ENCODE measurements at places on chromosomes 11 and 22.
A peak's percentile ranks its signal among the peaks of the same experiment; 100 is the strongest.

DNA sequence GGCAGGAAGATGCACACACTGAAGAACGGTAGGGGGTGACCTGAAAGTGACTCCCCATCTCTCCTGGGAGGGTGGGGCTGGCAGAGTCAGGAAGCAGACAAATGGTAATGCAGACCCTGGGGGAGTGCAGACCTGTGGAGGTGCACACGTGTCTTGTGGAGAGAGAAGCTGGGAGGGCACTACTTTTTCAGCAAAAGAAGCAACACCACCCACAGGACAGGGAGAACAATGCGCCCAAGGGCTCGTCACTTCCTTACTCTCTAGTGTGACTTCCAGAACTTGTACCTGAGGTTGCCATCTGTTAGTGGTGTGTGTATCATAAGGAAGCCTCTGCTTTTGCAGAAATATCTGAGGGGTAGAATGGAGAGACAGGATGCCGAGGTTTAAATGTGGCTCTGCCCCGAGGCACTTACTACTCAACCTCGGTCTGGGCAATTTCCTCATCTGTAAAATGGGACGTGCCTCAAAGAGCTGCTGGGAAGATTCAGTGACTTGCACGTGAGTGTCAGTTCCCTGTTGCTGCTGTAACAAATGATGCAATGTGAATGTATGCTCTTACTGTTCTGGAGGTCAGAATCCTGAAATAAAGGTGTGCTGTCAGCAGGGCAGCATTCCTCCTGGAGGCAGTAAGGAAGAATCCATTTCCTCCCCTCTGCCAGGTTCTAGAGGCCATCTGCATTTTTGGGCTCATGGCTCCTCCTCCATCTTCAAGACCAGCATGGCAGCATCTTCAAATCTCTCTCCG lies 323.4 kb downstream of the SHANK2 start:
- DNase-seq = no peak

DNA sequence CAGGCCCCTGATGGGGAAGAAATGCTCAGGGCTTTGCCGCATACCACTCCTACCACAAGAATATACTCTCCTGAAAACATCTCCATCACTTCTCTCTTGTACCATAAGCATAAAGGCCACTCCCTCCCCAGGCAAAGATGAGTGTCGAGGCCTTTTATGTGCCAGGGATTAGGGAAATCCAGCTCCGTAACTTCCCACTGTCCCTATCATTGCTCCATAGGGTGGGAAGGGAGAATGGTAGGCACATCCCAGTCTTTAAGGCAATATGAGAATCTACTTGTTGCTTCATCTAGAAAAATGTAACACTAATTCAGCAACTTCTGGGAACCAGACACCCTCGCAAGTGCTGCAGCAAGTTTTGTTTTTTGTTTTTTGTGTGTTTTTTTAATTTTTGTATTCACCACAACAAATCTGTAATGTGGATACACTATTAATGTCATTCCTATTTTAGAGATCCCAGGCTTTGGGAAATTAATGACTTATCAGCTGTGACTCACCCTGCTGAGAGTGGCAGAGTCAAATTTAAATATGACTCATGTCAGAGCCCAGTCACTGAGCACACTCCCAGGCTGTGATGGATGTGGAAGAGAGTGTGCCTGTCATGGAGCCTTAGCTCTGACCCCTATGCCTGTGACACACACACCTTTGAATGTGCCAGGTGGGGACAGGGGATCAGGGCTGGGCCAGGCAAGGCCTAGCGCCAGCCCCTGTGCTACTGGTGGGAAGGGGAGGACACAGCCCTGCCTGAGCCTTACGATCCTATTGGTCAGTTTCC lies 23.4 kb downstream of the PANX1 start:
- peak; percentile 82 for DNase-seq

DNA sequence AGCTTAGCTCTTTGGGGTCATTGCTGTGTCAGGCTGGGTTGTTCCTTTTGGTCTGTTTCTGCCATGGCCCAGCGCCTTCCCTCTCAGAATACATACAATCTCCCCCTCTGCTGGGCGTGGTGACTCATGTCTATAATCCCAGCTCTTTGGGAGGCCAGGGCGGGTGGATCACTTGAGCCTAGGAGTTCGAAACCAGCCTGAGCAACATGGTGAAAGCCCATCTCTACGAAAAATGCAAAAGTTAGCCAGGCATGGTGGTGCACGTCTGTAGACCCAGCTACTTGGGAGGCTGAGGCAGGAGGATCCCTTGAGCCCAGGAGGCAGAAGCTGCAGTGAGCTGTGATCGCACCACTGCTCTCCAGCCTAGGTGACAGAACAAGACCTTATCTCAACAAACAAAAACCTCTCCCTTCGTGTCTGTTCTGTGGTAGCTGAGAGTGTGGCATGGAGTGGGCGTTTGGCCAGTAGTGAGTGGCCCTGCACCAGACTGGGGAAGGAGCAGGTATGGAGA lies 46.7 kb upstream of the RAB1B start:
- DNase-seq = peak; percentile 22

DNA sequence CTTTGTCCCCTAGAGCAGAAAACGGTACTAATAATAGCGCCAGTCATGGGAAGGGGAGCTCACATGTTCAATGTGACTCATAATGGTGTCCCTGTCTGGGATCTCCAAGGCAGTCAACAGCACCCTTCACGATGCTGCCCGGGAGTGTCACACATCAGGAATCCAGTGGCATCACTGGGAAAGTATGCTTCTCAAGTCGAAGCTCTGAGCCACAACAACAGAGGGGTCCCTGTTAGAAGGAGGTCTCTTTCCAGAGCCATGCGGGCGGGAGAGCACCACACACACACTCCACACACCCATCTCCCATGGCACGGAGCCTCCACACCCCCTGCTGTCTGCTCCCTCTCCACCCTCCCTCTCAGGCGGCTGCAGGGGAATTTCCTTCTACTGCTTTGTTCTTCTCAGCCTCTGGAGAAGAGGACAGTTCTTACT lies 119.7 kb downstream of the ETS1 start:
- DNase-seq = peak; percentile 100

GRCh38 chr11:44571871-44572270 lies 6.4 kb downstream of the CD82 start:
- no peak for DNase-seq

DNA sequence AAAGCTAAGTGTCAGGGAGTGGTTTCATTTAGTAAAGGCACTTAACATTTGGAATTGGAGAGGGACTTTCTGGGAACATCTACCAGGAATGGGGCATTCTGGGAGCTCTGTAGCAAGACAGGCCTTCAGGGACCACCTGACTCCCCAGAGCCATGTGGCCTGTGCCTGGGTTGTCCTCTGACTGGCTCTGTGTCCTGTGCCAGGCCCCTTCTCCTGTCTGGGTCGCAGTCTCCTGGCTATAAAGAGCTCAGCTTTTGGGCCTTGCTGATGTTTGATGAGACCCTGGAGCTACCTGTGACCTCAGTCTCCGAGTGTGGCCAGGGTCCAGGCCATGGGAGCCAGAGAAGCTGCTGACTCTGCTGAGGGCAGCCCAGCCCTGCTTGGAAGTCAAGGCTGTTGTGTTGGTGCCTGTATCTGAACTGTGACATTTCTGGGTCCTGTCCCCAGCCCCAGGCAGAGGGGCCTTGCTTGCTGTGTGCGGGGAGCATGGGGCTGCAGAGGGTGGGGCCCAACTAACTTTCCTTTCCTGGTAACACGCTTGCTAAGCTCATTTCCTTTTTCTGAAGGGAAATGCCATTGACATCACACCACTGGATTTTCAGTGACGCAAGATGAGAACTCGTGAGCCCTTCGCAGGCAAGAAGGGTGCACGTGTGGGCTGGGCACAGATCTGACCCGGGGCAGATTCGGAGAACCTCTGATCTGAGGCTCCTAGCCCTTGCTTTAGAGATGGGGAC lies 41.3 kb downstream of the LRRC32 start:
- peak; percentile 59 for DNase-seq

- no peak for DNase-seq
Observed at GRCh38 chr11:115653076-115653475, 148.9 kb upstream of the CADM1 start.

- peak; percentile 9 for DNase-seq
Observed at GRCh38 chr22:28949788-28950187, 66.4 kb downstream of the ZNRF3 start.

DNA sequence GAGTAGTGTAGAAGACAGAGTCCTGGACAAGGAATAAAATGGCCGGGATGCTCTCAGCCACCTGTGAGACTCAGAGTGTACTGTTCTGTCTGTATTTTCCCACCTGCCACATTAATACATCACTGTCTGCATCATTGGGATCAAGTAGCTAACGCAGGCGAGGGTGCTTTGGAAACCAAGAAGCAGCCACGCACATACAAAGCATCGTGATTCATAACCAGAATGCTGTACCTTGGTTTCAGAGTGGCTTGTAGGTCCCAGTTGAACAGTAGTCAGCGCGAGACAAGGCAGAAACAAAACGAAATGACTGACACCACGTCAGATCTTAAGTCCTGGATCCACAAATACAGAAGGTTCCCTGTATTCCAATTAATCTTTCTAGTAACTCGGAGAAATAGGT lies 198.3 kb downstream of the GRIK4 start:
- no peak for DNase-seq

DNA sequence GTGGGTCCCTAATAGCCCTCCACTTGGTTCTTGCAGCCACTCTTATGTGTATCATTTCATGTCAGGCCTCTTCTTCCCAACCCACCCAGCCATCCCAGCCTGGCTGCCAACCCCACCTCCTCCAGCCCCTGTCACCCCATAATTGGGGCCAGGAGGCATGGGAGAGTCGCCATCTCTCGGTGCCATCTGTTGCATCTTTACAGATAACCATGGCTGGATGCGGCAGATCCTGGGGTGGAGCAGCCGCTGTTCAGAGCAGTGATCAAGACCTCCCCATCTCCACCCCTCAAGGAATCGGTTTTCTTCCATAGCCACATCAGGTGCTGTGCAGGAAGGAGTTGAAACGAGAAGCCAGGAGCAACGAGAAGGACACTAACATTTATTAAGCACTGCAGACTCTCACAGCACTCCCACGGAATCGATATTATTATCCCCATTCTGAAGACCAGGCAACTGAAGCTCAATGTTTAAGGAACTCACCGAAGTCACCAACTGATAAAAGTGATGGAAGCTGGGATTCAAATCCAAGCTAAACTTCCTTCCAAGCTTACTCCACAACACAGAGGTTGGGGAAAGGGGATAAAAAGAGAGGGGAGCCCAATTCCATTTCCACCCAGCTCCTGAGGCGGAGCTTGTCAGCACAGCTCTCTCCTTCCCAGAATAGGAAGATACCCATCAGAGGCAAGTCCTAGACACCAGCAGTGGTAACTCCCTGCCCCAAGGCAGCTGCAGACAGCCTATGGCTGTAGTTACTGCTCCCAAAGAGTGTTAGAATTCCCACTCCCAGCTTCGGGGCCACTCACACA lies 2.7 kb downstream of the SLC43A1 start:
- no peak for DNase-seq

- DNase-seq = no peak
Observed at GRCh38 chr11:121253951-121254350, 38.6 kb upstream of the SC5D start.

DNA sequence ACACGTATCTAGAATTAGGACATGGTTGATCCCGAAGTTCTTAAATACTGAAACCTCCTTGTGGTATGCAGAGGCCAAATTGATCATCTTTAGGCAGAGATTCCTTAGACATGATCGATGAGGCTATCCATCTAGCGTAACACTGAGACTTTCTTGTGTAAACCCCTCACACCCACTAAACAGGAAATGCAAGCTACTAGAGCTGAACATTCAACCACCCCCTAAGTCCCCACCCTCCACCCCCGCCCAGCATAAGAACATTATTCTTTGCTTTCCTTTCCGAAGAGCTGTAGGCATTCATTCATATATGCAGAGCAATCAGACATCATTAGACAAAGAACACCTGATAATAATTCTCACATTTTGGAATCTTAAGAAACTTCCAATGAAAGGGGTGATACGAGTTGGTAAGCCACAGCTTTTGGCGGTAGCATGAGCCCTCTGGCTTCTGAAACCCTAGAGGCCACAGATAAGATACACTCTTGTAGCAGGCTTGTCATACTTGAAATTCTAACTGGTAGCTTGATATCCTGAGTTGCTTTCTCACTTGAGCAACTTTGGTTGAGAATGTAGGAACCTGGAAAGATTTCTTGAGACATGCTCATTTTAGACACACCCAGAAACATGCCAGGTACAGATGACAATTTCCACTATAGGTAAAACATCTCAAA lies 42.2 kb downstream of the FLI1 start:
- DNase-seq = no peak

DNA sequence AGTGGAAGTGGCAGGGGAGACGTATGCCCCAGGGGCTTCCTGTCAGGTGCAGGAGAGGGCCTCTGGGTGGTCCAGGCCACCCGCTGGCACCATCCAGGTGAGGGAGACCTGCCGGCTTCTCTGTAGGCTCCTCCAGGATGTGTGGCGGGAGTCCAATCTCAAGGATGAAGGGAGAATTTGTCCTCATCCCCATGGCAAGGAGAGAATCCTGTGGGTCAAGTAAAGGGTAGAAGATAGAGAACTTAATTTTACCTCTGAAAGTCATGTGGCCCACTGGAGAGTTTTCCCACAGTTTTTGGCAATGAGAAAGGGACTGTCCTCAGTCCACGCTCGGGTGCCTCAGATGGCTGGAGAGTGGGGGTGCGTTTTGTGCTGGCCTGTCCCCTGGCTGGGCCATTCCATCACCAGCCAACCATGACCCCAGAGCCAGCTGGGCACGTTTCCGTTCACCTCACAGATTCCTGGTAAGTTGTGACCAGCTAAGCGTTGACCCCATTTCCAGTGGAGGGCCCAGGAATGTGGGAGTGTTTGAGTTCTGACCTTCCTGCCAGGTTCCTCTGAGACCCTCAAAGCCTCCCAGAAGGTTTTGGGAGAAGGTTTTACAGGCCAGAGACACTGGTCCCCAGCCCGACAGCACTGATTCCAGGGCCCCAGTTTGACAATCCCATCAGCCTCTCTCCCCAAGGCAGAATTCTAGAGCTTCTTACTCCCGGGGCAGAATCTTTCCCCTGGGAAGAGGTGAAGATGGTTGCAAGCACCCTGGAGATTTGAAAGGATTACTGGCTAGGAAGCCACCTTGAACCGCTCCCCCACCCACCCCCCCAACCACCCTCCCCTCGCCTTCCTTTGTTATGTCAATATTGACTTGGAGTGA lies 2.6 kb downstream of the OVOL1 start:
- DNase-seq = no peak

DNA sequence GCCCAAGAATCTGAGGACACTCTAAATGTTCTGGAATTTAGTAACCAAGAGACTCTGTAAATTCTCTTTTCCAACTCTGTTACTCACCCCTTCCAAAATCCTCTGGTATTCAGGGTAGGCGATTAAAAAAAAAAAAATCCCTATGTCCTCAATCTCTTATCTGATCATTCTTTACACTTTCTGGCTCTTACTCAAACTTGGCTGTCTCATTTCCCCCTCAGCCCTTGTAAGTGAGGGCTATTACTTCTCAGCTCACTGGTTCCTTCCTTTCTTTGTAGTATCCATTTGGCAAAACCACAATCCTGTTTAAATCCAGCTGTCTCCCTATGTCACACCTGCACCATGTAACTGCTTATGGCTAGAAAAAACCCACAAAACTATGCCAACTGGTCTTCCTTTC lies 12.7 kb upstream of the MSANTD2 start:
- DNase-seq = no peak

GRCh38 chr22:29310863-29311339 lies 4.5 kb downstream of the GAS2L1 start:
- peak; percentile 97 for DNase-seq

GRCh38 chr22:39212721-39213376 lies 31.9 kb downstream of the PDGFB start:
- no peak for DNase-seq

GRCh38 chr11:127791844-127792243 lies 791.3 kb upstream of the KIRREL3 start:
- DNase-seq = no peak

Data from fibroblast of skin of scalp (primary cell).